ENCODE measurements at places on chromosomes 11 and 22. TPM values are rescaled to one million over a fixed set of nuclear protein-coding genes. Genes with fewer than 3 reads are reported as not detected.

DNA sequence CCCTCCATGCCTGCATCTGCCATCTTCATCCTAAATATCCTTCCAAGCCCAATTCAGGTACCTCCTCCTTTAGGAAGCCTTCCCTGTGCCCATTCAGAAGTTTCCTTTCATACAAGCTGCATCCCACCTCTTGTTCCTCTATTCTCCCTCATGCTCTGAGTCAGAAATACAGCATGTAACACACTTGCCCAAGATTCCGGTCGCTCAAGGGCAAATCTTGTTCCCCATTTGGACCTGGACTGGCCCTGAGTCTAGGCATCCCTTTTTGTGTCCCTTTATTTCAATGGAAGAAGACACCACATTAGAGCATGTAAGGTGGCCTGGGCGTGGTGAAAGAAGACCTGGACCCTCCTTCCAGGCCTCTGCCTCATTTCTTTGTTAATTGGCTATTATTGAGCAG is 38.5 kb downstream of the RTL6 start:
- DNase-seq = no peak

DNA sequence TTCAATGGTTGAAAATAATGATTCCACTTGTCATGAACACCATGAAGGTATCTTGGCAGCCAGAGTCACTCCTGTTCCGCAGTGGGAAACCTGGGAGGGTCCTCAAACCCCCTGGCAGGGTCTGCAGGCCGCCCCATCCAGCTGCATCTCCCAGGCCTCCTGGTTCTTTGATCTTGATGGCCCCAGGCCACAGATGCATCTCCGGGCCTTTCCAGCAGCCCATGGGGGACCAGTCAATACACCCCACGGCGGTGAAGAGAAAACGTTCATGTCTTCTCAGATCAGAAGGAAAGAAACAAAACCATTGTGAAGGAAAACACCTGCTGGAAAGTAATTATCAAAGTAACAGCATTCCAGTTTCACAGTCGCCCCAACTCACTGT is 1.8 kb upstream of the TTLL8 start:
- no peak for DNase-seq

DNA sequence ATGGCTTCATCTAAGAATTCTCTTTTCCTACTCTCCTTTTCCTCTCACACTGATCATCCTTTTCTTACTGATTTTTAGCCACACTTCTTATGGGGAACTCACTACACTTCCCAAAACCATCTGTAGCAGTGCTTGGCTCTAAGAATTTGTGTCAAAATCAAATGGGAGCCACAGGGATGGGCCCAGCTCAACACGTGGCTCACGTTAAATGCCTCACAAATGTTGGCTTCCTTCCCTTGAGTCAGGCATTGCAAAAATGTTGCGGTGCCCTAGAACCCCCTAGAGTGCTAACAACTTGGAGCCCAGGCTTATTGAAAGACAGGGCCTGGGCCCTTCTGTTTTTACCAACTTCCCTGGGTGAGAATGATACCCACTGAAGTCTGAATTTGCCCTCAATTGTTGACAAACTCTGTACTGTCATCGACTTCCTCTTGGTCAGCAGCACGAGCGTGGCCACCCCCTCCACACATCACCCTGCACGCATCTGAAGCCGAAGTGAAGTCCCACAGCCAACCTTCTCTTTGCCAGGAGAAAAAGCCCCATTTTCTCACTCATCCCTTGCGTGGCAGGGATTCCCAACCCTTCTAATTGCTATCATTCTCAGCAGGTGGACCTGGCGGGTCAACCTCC is 69.7 kb downstream of the ELFN2 start:
- DNase-seq = no peak

DNA sequence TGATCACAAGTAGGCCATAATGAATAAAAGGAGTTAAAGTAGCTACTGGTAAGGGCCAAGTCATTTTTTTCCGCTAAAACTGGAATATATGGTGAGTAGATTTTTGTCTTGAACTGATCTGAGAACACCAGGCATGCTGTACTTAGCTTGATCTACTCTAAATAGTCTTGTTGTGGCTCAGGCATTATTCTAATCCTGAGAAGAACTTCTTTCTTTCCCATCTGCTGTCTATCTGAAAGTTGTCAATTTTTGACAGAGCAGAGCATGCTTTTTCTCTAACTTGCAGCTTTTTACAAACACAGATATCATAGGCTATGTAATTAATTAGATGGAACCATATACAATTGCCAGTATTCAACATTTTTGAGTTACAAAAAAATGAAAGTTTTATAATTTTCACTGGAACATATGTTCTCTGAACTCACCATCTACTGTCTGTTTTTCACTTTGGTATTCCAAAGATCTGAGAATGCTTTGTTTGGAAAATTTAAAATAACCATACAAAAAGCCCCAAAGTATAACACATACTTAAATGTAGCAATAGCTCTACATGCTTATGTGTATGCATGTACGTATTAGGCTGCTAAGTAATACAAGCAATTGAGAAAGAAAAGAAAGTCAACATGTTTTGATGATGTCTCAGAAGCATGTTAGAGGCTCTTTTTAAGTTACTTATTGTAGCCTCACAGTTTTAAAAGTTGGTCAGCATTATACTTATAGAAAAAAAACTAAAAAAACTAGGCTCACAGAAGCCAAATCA is 542.7 kb upstream of the LUZP2 start:
- DNase-seq = no peak

Gene NUCB2
- 73.2 TPM for polyA plus RNA-seq

Gene CEP126
- polyA plus RNA-seq = 0.13 TPM

Data from CD4-positive, CD25-positive, alpha-beta regulatory T cell (primary cell).